ENCODE measurements at places on chromosomes 7 and 10.

DNA sequence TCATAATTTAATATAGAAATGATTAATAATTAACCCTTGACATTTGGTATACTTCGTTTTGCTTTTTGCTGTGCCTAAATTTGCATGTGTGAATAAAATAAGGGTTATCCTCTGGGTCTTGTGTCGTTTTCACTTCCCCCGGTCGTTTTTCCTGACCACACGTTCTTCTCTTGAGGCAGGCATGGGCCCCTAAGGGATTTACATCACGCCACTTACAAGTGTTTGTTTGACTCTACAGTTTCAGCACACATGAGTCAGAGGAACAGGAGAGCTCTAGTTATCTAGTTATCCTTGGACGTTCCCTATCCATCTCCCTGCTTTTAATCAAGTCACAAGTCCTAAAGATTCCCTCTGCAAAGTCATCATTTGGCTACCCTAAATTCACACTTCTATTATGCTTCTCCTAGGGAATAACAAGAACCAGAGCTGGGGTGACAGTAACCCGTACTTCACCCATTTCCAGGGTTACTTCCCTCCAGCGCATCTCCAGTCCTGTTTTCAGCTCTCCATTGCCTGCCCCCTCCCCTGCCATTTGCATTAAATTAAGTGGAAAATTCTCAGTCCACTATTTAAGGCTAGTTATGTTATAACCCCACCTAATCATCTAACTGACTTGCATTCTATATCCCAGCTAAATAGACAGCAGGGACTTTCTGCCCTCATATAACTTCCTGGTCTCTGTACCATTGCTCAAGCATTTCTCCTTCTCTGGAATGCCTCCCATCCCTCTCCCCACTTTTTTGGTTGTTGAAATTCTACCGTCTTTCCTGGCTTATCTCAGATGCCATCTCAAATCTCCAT is 206.9 kb downstream of the PTEN start:
- DNase-seq, result no peak

- no peak for DNase-seq
Observed at GRCh38 chr10:86443069-86443468, 76.5 kb upstream of the GRID1 start.

DNA sequence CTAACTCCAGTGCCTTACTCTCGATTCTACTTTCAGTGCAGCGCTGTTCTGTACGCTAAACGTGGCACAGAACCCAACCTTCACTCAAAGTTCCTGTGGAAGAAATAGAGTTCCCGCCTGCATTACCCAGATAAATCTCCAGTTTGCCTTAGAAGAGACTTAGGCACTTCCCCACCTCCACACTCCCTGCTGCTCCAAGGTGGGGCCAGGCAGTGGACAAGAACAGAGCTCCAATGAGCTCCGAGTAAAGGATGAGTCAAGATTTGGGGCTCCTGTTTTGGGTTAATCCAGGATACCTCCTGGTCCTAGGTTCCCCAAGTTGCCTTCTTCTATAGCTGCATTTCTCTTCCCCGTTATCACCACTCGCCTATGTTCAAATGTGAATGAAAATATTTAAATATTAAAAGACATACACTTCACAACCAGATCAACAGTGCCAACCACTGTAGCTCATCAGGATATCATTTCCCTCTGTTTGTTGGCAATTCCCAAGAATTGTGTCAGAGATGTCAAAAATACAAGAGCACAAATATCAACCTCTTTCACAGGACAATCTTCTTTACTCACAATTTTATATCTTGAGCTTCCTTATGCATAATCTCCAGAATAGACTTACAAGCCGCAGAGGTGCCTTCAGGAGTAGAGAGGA is 48.0 kb downstream of the MALSU1 start:
- DNase-seq, result no peak

GRCh38 chr7:95264363-95264891 is 59.9 kb downstream of the PON1 start:
- no peak for DNase-seq

GRCh38 chr7:140857048-140857447 is 67.7 kb downstream of the BRAF start:
- no peak for DNase-seq
